Omental fat pad (tissue), 4 donors: ENCODE measurements at places on chromosomes 7 and 10. TPM values are rescaled to one million over a fixed set of nuclear protein-coding genes. Genes with fewer than 3 reads are reported as not detected.

DNA sequence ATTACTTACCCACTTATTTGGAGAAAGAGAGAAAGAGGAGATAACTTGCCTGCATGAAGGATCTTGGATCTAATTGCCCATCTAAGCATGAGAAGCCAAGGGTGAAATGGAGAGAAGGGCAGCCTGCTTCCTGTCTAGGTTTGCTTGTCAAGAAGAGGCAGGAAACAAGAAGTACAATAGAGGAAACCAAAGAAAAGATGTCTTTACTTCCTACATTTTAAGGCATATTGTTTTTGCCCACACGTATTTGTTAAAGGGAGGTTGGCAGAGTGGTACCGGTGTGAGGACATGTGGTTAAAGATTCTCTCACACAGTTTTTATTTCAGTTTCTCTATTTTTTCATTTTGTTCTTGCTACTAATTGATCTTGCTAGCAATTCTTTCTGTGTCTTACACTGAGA lies 6.0 kb upstream of the TAS2R38 start:
- no peak for DNase-seq

Gene LHFPL3
- total RNA-seq: not detected

DNA sequence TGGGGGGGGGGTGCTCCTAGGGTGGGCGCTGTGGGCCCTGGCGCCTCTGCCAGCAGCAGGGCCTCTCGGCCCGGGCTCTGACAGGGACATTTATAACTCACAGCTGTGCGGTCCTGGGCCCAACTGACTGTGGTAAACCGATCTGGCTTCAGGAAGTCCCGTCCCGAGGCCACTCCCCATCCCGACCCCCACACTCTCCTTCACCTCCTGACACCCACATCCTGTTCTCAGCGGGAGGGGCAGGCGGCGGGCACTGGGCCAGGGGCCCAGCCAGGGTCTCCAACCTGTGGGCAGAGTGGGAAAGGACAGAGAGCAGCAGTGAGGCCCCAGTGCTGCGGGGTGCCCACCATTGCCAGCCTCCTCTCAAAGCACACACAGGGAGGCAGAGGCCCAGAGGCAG lies 69.1 kb downstream of the ZMIZ1 start:
- no peak for DNase-seq

Gene FXYD4
- not detected for total RNA-seq

GRCh38 chr7:127114742-127115265 lies 137.9 kb downstream of the GRM8 start:
- DNase-seq: no peak

Gene SNCG
- 219 TPM for total RNA-seq
